SJCRH30 (cell line): ENCODE measurements at places on chromosomes 1 and 21. TPM values are rescaled to one million over a fixed set of nuclear protein-coding genes. Genes with fewer than 3 reads are reported as not detected.

NBPF4 gene
- 1.2 and 1.4 TPM in 2 replicates for total RNA-seq

DNA sequence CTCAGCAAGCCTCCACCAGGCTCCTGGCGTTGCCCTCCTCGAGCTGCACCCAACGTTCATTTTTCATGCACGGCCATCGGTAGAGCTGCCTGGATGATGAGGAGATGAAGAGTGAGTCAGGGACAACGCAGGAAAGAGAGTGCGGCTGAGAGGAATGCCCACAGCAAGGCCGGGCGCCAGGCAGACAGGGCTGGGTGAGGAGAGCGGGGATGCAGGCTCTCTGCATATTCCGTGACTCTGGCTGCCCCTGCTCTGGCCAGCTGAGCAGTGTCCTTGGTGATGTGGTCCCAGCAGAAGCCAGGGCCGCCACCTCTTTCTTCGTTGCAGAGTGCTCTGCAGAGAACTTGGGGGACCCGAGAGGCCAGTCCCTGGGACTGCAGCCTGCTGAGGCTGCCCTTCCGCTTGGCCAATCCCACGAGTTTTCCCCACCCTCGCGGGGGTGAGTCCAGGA is 10.8 kb downstream of the UMODL1 start:
- DNase-seq = no peak

DNA sequence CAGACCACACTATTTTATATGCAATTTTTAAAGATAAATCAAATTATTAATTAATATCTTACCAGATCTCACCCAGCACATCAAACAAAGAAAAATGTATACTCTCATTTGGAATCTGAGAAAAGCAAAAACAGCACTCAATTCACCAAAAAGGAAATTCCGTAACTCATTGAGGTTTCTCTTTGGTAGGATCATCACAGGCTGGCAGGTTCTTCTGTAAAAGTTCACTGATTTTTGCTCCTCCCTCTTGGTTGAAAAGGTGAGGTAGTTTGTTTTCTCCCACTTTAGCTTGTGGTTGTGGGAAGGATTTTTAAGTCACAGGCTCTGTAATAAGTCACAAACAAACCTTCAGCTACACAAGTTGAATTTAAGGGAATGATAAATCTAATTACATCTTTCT is at the start of gene LIPI:
Gene LIPI, minus strand, starts transcription at position 218 of the 400 bp plus-strand sequence. Its CDS starts 110 bp downstream, at position 108.
- DNase-seq = no peak

DNA sequence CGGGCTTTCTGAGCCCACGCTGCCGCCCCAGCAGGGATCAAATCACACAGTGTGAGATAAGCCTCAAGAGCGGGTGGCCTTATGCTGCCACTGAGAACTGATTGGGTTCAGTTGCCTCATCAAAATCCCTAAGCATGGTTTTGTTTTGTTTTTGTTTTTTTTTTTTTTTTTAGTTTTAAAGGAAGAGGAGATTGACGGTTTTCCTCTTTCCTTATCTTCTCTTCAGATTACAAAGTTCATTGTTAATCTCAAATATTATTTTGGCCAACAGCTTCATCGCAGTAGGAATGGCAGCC is 651 bp downstream of the COA6 start:
- DNase-seq = no peak

DNA sequence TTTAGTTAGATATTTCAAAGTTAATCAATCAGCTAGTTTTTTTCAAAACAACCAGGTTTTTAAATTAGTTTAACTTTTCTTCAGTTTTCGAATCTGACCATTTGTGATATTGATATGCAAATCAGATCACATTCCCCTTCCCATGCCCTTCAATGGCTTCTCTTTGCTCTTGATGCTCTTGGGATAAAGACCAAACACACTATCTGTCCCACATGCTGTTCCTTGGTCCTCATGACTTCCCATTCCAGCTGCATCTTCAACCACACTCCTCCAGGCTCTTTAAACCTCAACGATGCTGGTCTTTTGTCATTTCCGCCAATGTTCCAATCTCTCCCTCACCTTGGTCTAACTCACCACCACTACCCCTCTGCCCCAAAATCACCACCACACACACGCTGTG is 285.8 kb downstream of the LMX1A start:
- no peak for DNase-seq

DNA sequence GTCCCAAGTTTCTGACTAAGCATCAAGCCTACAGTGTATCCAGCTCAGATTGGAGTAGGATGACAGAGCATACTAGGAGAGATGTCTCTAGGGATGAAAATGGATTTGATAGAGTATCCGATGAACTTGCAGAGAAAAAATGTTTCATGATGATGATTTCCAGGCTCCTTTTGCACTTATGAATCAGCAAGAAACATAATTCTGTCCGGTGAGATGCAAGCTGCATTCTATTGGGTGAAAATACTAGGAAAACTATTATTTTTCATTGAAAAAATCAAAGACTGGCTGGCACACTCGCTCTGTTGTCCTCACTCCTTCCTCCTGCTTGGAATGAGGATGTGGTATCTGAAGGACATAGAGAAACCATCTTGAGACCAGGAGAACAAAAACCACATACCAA is 35.4 kb upstream of the RAB3GAP2 start:
- DNase-seq = no peak

DNA sequence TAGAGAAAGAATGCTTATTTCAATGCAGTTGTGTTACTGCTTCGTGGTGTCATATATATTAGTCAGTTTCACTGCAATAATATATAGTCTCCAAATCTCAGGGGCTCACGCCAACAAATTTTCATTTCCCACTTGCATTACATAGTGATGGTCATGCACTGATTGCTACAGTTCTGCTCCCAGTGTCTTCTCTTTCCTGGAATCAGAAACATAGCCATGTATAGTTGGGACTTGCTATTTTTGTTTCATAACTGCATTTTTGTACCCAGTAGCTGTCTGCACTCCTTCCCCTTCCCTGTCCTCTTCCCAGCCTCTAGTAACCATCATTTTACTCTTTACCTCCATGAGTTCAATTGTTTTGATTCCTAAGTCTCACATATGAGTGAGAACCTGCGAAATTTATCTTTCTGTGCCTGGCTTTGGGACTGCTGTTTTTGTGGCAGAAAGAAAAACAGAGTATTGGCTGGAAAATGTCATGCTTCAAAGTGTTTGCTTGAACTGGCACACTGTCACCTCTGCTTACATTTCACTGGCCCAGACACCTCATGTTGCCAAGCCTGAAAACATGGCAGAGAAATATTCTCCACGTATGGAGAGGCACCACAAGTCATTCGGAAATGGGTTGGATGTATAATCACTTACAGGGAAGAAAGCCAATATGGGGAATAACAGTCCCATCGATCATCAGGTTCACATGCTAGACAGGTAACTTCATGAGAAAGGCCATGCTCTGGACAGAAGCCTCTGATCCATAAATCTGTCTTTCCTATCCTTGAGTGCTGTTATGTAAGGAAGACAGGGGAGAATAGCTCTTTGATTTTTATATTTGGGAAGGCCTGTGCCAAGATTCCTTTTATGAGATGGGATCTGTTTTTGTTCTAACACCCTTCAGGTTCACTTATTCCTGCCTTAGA is 60.4 kb upstream of the BACH1 start:
- no peak for DNase-seq

DNA sequence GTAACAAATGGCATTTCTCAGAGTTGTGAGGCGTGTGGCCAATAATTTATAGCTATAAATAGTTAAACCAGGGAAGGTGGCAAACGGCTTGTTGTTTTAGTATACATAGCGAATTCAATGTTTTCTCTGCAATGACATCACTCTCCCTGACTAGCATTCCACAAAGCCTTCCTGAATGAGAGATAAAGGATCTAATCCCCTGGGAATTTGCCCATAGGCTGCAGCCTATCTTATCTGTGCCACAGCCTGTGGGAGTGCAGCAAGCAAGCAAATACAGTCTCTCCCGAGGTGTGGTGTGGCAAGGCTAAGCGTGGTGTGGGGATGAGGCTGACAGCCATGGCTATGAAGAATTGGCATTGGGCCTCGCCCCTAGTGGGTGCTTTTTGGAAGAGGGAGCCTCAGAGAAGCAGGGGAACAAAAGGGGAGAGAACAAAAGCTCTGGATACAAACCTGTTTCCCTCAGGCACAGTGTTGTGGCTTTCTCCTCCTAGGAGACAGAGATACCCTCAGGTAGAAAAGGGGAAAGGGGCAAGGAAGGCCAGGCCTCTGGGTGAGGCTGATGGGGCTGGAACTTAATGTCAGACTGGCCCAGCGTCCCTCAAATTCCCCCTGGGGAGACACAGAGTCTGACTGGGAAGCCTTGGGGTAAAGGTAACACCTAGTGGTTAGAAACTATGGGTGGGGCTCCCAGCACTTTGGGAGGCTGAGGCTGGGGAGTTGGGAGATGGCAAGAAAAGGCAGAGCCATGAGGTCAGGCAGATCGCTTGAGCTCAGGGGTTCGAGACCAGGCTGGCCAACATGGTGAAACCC is 8.9 kb downstream of the TAGLN2 start:
- peak; percentile 82 for DNase-seq

DNA sequence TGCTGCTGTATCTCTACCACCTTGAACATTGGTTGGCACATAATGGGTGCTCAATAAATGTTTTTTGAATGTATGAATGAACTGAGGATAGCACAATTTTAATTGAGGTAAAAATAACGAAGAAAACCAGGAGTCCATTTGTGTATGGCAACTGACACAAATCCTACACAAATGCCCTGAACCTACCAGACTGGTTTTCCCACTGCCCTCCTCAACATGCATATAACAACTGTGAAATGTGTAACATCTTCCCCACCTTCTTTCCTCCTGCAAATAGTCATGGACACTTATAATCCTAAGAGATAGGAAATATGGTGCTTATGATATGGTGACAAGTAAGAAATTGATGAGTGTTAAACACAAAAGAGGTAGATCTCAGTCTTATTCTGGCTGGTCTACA is 9.9 kb upstream of the LMO4 start:
- no peak for DNase-seq

- DNase-seq = no peak
These were observed 289.1 kb upstream of the PLD5 start for GRCh38 chr1:242813490-242814091.

DNA sequence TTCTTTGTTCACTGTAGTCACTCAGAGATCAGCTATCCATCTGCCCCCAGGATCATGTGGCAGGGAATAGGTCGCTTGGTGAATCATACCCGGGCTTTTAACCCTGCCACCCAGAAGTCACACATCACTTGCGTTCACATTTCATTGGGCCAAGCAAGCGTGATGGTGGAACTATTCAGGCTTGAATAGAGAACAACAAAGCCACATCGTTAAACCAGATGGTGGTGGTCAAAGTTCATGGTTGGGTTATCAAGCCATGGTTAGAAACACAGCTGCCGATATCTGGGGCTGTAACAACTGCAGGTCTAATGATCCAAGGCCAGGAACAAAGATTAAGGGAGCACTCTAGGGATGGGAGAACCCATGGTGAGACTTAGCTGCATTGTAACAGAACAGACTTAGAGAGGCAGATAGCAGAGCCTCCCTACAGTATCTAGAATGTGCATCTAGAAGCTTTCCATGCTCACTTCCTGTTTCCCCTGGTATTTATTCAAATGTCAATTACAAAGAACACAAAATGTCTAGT is 40.0 kb upstream of the PTPRC start:
- peak; percentile 27 for DNase-seq
